ENCODE measurements at places on chromosomes 16 and 17.

- H3K4me1 ChIP-seq: peaks cover 6% of the 10 kb centered on the region
- H3K36me3 ChIP-seq: peaks cover 8% of the 10 kb centered on the region
Observed at GRCh38 chr16:88066680-88067529, 115.7 kb downstream of the BANP start.

DNA sequence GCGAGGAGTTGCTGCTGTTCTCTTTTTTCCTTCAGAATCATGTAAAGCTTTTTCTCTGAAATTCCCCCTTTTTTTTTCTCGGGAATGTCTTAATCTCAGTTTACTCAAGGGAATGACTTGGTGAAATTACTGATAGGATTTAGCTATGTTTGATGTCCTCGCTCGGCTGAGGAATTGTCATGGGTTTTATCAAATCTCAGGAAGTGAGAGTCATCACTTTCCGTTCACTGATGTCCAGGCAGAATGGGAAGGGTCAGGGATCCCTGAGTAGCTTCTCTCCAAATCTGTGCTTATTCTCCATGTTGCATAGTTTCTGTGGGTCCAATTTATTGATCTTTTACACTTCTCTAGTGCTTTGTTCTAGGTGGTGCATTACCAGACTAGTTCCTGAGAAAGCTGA is 6.3 kb downstream of the IGSF6 start:
- peak overlapping the region; percentile 81 for H3K4me3 ChIP-seq
- H3K27ac ChIP-seq: peak overlapping the region; percentile 93
- no peaks in the 10 kb centered on the region for H3K36me3 ChIP-seq
- no peak for DNase-seq
- peaks cover 28% of the 10 kb centered on the region for H3K4me1 ChIP-seq
- H3K27me3 ChIP-seq: no peaks in the 10 kb centered on the region

DNA sequence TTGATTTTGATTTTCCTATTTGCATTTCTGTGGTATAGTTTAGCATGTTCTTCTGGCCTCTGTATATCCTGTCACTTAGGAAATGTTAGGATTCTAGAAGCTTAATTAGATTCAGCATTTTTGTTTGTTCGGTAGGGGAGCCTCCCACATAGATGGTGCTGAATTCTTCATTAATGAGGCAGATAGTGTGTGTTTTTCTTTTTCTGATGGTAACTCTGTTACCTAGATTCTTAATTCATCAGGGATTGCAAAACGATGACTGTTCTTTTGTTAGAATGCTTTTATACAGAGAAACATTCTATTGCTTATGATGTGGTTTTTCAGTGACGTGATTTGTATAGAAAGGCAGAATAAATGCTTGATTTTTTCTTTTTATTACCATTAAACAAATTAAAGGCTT is 19.0 kb downstream of the BANP start:
- no peak overlapping the region for H3K4me3 ChIP-seq
- no peak for DNase-seq
- peaks cover 26% of the 10 kb centered on the region for H3K4me1 ChIP-seq
- H3K36me3 ChIP-seq: peaks cover 7% of the 10 kb centered on the region
- H3K27ac ChIP-seq: no peak overlapping the region
- H3K27me3 ChIP-seq: no peaks in the 10 kb centered on the region

DNA sequence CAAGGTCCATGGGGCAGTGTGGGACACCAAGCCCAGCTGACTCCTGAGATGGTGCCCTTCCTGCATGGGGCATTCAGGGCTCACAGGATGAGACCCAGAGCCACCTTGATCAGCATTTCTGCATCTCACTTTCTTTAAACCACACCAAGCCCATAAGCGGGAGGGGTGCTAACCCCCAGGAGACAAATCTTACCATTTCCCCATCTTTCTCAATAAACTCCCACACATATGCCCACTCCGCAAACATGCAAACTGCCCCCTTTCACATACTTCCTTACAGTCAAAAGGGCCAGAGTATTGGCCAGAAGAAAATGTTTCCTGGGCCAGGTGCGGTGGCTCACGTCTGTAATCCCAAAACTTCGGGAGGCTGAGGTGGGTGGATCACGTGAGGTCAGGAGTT is 3.7 kb upstream of the SLC39A11 start:
- peaks cover 18% of the 10 kb centered on the region for H3K4me1 ChIP-seq

GRCh38 chr17:47875011-47875985 is 20.7 kb upstream of the SP2 start:
- no peak overlapping the region for H3K4me3 ChIP-seq
- H3K27me3 ChIP-seq: peaks cover 77% of the 10 kb centered on the region
- no peak overlapping the region for H3K27ac ChIP-seq
- peaks cover 6% of the 10 kb centered on the region for H3K36me3 ChIP-seq
- peaks cover 7% of the 10 kb centered on the region for H3K4me1 ChIP-seq
- no peak for DNase-seq

DNA sequence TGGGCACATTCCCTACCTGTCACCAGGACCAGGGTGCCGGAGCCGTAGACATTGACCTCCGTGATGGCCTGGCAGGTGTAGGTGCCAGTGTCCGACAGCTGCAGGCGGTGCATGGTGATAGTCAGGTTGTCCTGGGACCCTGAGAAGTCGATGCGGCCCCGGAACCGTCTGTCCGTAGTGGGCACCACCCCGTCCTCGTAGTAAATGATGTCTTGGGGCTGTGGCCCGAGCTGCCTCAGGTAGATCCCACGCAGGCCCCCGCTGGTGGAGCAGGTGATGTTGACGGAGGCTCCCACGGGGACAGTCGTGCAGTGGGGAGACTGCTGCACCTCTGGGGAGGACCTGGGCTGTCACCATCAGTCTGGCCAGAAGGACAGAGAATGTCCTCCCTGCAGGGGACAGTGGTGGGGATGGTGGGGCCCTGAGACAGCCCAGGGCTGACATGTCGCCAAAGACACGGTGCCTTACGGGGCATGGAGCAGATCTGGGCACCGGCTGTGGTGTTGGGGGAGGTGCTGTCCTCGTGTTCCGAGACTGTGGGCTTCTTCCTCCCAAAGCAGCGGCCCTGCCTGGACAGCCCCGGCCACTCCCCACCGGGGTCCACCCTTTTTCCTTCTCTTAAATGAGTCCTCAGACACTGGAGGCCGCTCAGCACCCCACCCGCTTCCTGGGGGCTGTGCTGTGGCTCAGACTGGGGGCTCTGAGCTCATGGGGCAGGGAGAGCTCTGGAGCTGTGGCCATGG is 586 bp downstream of the CD7 start:
- peak overlapping the region; percentile 84 for H3K27ac ChIP-seq
- no peak for DNase-seq
- H3K4me1 ChIP-seq: peaks cover 22% of the 10 kb centered on the region
- H3K4me3 ChIP-seq: peak overlapping the region; percentile 94
- H3K36me3 ChIP-seq: no peaks in the 10 kb centered on the region

- no peaks in the 10 kb centered on the region for H3K4me1 ChIP-seq
- H3K27ac ChIP-seq: no peak overlapping the region
- no peaks in the 10 kb centered on the region for H3K27me3 ChIP-seq
- H3K36me3 ChIP-seq: no peaks in the 10 kb centered on the region
- H3K4me3 ChIP-seq: no peak overlapping the region
Observed at GRCh38 chr16:20510323-20510722, 59.0 kb downstream of the ACSM2A start.

- no peak overlapping the region for H3K4me3 ChIP-seq
- no peaks in the 10 kb centered on the region for H3K27me3 ChIP-seq
- no peak for DNase-seq
- no peaks in the 10 kb centered on the region for H3K36me3 ChIP-seq
Observed at GRCh38 chr17:53449324-53449723, 373.4 kb upstream of the KIF2B start.

- H3K27me3 ChIP-seq: no peaks in the 10 kb centered on the region
- H3K4me1 ChIP-seq: peaks cover 19% of the 10 kb centered on the region
- H3K36me3 ChIP-seq: peaks cover 6% of the 10 kb centered on the region
Observed at GRCh38 chr16:85785927-85786326, 13.4 kb downstream of the EMC8 start.

DNA sequence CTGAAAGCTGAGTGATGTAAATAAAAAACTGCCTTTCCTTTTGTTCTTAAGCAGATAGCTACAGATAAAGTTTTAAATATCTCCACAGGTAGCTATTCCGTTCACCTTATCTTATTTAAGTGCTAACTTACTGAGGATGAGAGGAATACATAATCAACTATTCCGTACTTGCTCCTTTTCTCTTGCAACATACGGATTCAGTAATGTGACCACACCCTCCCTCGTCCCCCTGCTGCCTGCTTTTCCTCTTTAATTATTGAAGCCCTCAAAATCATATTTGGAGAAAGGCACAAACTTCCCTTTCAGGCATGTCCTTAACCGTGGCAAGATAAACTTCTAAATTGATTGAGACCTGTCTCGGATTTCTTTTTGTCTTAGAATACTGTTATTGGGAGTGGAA is 101.4 kb downstream of the MAP2K4 start:
- no peak overlapping the region for H3K4me3 ChIP-seq
- H3K27me3 ChIP-seq: no peaks in the 10 kb centered on the region
- no peak overlapping the region for H3K27ac ChIP-seq
- H3K36me3 ChIP-seq: peaks cover 20% of the 10 kb centered on the region
- no peak for DNase-seq
- H3K4me1 ChIP-seq: peaks cover 6% of the 10 kb centered on the region

- H3K27me3 ChIP-seq: no peaks in the 10 kb centered on the region
- no peak for DNase-seq
- H3K36me3 ChIP-seq: peaks cover 2% of the 10 kb centered on the region
- H3K4me1 ChIP-seq: peaks cover 7% of the 10 kb centered on the region
- H3K27ac ChIP-seq: no peak overlapping the region
Observed at GRCh38 chr17:63247706-63248105, 198.4 kb downstream of the CYB561 start.

GRCh38 chr17:72465191-72466024 is 344.6 kb downstream of the SOX9 start:
- H3K4me1 ChIP-seq: peaks cover 2% of the 10 kb centered on the region
- H3K4me3 ChIP-seq: no peak overlapping the region
- H3K27ac ChIP-seq: no peak overlapping the region
- H3K36me3 ChIP-seq: peaks cover 3% of the 10 kb centered on the region
- peaks cover 5% of the 10 kb centered on the region for H3K27me3 ChIP-seq

- H3K27ac ChIP-seq: no peak overlapping the region
- no peak for DNase-seq
- peaks cover 8% of the 10 kb centered on the region for H3K36me3 ChIP-seq
- no peaks in the 10 kb centered on the region for H3K27me3 ChIP-seq
- H3K4me1 ChIP-seq: peaks cover 14% of the 10 kb centered on the region
Observed at GRCh38 chr16:81665588-81665987, 113.5 kb upstream of the PLCG2 start.

GRCh38 chr17:11832401-11833137 is 164.7 kb downstream of the ZNF18 start:
- no peaks in the 10 kb centered on the region for H3K4me1 ChIP-seq
- no peak overlapping the region for H3K4me3 ChIP-seq
- DNase-seq: no peak
- H3K36me3 ChIP-seq: no peaks in the 10 kb centered on the region

- no peak for DNase-seq
- no peaks in the 10 kb centered on the region for H3K27me3 ChIP-seq
- H3K4me1 ChIP-seq: peaks cover 2% of the 10 kb centered on the region
- no peak overlapping the region for H3K27ac ChIP-seq
- peaks cover 14% of the 10 kb centered on the region for H3K36me3 ChIP-seq
- H3K4me3 ChIP-seq: no peak overlapping the region
Observed at GRCh38 chr16:68978303-68978954, 127.0 kb upstream of the HAS3 start.

DNA sequence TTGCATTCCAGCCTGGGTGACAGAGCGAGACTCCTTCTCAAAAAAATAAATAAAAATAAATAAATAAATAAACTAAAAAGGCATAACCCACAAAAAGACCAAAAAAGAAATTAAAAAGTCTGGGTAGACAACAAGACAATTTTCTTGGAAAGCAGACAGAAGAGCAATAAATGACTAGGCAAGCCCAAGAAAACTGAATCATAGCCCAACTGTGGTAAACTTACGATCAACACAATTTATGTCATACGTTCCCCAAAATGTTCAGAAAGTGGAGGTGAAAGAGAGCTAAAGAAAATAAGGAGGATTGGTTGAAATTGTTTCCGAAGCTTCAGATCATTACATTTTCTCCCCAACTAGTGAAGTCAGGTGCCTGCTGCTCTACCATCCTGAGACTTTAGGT is 31.3 kb upstream of the C17orf78 start:
- no peak for DNase-seq
- H3K27ac ChIP-seq: peak overlapping the region; percentile 37
- H3K36me3 ChIP-seq: peaks cover 2% of the 10 kb centered on the region
- H3K4me1 ChIP-seq: peaks cover 8% of the 10 kb centered on the region
- no peak overlapping the region for H3K4me3 ChIP-seq

DNA sequence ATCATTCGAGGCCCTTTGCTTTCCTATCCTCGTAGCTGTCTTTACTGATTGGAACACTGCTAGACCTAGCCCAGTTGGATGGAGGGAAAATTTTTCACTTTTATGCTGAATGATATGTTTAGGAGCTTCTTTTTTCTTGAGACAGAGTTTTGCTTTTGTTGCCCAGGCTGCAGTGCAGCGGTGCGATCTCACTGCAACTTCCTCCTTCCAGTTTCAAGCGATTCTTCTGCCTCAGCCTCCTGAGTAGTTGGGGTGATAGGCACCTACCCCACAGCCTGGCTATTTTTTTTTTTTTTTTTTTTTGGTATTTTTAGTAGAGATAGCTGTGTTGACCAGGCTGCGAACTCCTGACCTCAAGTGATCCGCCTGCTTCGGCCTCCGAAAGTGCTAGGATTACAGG is 17.3 kb upstream of the PSMC5 start:
- no peaks in the 10 kb centered on the region for H3K27me3 ChIP-seq
- no peak overlapping the region for H3K27ac ChIP-seq
- H3K4me1 ChIP-seq: peaks cover 6% of the 10 kb centered on the region

GRCh38 chr16:1042866-1043265 is 29.7 kb upstream of the SSTR5 start:
- H3K36me3 ChIP-seq: no peaks in the 10 kb centered on the region
- DNase-seq: no peak
- H3K4me1 ChIP-seq: no peaks in the 10 kb centered on the region
- H3K27ac ChIP-seq: no peak overlapping the region
- H3K27me3 ChIP-seq: no peaks in the 10 kb centered on the region

DNA sequence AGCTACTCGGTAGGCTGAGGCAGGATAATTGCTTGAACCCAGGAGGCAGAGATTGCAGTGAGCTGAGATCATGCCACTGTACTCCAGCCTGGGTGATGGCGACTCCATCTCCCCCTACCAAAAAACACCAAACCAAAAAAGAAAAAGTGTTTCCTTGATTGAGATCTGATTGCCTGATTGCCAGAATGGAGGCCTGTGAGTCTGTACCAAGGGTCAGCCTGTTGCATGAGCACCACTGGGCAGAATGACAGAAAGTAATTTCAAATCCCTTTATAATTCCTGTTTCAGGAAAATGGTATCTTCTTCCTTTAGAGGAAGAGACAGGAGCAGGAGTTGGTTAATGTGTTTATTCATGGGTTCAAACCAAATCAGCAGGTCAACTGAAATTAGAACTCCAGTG is 8.5 kb downstream of the UBN1 start:
- H3K4me1 ChIP-seq: peaks cover 27% of the 10 kb centered on the region
- H3K27ac ChIP-seq: no peak overlapping the region
- no peaks in the 10 kb centered on the region for H3K27me3 ChIP-seq
- peaks cover 13% of the 10 kb centered on the region for H3K36me3 ChIP-seq
- no peak for DNase-seq

DNA sequence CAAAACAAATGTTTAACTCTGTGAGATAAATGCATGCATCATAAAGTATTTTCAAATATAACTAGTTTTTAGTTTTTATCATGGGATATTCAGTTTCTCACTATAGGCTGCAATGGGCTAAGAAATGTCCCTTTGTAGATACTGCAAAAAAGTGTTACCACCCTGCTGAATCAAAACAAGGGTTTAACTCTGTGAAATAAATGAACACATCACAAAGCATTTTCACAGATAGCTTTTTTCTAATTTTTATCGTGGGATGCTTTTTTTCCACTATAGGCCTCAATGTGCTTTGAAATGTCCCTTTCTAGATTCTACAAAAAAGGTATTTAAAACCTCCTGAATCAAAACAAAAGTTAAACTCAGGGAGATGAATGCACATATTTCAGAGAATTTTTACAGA is 541.1 kb downstream of the KCNJ18 start:
- H3K27me3 ChIP-seq: no peaks in the 10 kb centered on the region
- no peaks in the 10 kb centered on the region for H3K4me1 ChIP-seq
- H3K4me3 ChIP-seq: no peak overlapping the region
- no peak overlapping the region for H3K27ac ChIP-seq
- DNase-seq: no peak

Measured in T-helper 17 cell (primary cell).